ENCODE measurements at places on chromosomes 12 and 14.

DNA sequence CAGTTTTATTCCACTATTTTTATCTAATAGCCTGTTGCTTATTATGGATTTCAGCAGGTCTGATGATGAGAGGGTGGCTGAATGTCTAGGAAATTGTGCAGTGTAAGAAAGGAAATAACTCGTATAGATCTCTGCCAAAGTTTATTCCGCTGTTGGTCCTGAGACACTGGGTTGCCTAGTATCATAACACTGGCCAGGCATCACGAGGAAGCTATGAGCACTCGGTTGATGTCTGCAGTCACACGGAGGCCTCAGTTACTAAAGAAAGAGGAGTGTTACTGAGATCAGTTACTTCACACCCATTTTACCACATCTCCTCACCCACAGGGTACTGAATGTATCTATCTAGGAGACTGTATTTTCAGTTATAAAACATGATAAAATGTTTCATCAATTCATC, 21.9 kb downstream of the BHLHE41 start:
- no peak for DNase-seq

DNA sequence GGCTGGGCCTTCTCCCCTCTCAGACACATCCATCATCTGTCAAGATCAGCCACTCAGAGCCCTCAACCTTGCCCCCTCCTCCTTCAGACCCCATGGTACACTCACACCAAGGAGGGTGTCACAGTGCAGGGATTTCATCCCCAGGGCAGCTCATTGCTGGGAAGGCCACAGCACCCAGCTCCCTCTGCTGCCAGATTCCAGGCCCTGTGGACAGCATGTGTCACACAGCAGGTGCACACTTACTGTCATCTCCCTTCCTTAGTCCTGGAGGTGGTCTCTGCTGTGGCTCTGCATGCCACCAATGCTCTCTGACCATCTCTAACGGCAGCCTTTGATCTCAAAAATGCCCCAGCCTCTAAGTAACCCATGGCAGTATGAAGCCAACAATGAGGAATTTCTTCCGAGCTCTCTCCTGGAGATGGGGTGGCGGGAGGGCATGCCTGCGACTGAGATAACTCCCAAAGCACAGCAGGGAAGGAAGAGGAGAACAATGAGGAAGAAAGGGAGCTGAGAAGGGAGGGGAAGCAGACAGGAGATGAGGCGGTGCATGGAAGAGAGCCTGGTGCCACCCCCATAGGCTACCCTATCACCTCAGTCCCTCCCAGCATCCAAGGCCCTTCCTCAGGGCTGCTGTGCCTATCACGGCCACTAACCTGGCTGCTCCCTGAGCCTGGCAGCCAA, 101.0 kb downstream of the SINHCAF start:
- no peak for DNase-seq

DNA sequence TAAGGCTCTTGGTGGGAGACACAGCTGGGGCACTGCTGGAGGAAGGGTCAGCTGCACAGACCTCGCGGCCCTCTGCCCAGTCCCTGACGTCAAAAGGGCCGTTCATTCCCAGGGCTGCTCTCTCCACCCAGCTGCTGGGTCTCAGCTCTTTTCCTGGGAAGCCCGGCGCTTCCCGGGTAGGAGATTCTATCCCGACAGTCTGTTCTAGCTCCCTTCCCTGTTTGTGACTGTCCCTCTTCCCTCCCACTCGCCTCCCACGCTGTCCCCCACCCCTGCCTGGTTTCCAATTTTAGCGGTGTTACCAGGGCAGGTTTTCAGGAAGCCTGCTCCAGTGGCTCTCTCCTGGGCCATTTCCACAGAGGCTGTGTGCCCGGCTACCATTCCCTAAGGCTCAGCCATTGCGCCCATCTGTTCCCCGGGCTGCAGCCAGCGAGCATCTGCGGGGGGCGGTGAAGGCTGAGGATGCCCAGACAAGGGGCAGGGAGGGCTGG, 186.6 kb downstream of the CACNA1C start:
- no peak for DNase-seq

DNA sequence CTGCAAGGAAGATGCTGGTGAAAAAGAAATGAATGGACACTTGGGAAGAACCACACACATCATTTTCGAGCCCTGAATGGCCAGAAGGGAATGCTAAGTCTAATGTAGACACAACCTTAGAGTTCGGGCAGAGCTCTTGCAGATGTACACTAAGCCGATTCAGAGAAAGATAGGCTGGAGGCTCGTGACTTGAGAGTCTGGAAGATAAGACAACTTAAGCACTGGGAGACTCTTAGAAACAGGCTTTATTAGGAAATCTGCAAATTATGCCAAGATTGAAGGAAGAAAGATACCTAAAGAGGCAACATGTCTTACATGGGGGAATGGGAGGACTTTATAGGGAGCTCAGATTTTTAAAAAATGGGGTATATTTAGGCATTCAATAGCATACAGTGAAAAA, 13.5 kb downstream of the TBPL2 start:
- no peak for DNase-seq

DNA sequence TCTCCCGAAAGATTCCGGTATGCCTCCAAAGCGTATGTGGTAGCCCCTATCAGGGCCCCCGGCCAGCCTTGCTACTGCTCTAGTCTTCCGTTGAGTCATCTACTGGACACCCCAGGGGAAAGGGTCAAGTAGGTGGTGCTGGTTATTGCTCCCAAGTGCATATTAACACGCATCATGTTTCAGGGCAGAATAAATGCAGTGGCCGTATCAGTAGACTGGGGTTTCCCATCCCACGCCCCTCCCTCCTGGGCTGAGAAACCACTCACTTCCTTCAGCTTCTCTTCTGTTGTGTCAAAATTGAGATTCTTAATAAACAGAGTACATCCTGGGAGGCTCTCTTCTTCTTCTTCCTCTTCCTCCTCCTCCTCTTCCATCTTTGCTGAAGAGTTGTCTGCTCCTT, 39.3 kb downstream of the RBM19 start:
- DNase-seq, result no peak

DNA sequence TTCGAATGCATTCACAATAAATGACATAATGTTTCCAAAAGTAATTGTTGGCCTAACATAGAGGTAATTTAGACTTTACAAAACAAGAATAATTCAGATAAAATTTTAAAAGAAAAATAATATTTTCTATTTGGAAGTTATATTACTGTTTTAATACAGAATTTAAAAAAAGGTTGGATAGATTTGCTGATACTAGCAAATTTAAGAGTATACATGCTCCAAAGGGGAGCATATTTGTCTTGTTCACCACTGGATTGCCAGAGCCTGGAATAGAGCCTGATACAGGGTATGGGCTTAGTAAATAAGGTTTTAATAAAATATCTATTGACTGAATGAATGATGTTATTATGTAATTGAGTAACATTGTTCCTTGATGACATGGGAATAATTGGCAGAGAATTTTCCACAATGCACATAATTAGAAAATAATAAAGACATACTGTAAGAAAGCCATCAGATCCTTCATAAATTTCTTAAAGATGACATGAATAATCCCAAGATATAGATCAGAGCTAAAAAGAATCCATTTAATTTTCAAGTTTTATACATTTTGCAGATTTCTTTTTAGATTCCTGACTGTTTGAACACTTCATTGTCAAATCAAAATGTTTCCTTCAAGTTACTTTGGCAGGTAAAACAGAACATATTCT, 305.3 kb downstream of the SLC6A15 start:
- no peak for DNase-seq

DNA sequence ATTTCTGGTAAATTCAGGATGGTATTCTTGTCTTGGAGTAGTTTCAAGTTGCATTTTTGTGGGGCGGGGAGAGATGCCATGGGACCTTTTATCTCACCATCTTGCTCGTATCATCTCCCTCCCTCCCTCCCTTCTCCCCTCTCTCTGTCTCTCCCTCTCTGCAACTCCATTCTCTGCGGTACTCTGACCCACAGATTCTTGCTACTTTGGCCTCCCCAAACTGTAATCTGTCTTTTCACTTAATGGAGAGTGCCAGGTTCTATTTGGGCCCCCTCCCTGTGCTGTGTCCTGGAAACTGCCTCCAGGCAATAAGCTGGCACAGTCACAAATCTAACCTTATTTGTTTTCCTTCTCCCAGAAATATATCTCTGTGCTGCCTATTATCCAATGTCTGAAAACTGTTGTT, 175.2 kb downstream of the PAWR start:
- DNase-seq, result no peak

DNA sequence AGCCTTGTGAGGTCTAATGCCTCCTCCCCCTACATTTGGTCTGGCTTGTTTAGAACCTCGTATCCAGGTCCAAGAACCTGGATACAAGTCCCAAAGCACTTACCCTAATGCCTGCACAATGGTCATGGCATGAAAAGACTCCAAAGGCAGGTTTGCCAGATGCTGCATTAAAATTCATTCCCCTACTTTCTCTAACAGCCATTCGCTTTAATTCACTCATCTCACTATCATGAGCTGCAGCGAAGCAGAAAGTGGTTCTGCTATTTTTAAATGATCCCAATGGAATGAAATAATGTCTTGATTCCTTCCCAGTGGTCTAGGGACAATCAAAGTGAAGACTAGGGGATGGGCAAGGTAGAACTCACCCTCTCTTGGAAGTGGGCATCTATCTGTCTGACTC, 72.5 kb upstream of the MAX start:
- no peak for DNase-seq

GRCh38 chr12:107903341-107904061, 129.0 kb downstream of the ASCL4 start:
- DNase-seq, result peak; percentile 27

DNA sequence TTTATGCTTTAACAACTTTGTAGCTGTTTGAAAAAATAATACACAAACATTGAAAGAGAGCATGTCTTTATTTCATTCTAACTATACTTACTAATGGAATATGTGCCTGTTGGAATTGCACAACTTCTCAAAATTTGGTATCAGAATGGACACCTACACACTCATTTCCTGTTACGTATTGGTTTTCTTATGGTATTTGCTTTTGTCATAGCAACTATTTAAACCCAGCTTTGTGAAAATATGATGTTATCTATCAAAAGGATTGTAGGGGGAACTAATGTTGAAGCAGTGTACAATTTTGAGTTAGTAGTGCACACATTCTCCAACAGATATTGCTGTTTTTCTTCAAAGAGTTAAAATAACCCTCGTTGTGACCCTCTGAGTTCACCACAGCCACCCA, 52.6 kb downstream of the RBMS2 start:
- DNase-seq, result no peak

- DNase-seq, result no peak
Measured at GRCh38 chr12:80165746-80166145, 66.4 kb downstream of the OTOGL start.

DNA sequence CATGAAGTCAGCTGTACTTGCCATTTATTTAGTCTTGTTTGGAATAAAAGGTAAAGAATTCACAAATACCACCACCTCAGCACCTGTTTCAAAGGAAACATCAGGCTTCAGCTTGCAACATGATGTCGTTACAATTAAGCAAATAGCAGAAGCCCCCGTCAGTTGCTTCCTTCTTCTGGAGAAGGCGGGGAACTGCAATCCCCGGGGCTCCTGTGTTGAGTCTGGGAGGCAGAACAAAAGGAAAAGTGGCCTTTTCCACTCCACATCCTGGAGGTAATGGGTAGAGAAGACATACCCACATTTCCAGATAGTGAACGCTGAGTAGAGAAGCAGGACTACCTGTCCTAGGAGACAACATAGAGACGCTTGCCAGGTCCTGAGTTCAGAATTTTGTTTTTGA, 92.8 kb downstream of the DNAH10 start:
- no peak for DNase-seq

GRCh38 chr14:103732868-103733620, 17.4 kb downstream of the ZFYVE21 start:
- DNase-seq, result no peak

DNA sequence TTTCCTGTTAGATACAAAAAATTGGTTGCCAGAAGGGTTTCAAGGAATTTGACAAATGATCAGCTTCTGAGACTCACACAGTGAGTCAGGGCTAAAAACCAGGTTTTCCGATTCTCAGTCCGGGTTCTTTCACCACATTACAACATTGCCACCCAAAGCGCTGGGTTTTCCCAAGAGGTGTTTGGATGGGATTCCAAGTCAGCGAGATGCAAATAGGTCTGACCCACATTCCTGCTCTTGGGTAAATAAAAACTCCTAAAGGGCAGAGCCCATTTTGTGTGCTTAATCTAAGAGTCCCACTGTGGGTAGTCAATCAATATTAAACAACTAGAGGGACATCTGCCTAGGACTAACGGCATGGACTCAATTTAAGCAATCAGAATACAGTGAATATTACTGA, 5.4 kb upstream of the RIC8B start:
- no peak for DNase-seq

DNA sequence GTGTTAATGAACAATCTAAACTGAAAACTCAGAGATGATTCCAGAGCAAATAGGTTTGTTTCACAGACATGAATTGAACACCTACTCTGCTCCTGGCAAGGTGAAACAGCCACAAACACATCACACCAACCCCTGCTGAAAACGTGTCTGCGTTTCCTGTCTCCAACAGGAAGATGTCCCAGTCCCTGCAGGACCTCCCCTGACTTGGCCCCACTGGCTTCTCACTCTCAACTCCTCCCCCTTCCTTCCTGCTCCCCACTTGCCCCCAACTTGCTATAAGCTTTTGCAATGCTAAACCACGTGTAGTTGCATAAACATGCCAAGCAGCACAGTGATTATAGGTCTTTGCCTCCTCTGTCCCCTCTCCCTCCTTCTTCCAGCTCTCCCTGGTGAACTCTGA, 567.6 kb downstream of the BCL11B start:
- DNase-seq, result no peak

- DNase-seq, result no peak
Measured at GRCh38 chr12:29691161-29691854, 92.4 kb downstream of the TMTC1 start.

DNA sequence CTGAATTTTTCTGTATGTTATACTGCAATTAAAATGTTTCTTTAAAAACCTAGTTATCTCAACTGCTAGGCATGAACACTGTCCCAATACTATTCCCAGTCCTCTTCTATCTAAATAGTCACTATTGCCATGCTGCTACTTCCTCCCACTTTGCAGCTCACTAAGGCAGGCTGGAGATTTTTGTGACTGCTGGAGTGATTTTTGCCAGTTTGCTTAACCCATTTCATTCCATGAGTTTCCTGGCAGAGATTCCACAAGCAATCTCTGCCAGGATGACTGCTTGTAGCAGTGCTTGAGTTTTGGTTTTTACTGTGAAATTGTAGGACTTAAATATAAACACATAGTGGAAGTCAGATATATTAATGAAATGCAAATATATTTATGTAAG, 80.8 kb downstream of the BHLHE41 start:
- DNase-seq, result no peak
